Thymus (tissue), 14 donors: ENCODE measurements at places on chromosomes 12 and 14. TPM values are rescaled to one million over a fixed set of nuclear protein-coding genes. Genes with fewer than 3 reads are reported as not detected.

Gene NFYB
- 37.1 TPM for polyA plus RNA-seq

Gene MYL6B
- polyA plus RNA-seq = 60.9 TPM

Gene LRTM2
- 0.11 TPM for polyA plus RNA-seq

Gene RNASE3
- polyA plus RNA-seq = 1.2 TPM

Gene ARHGDIB
- polyA plus RNA-seq = 820 TPM

Gene NXPH4
- polyA plus RNA-seq = 0.16 TPM

Gene ACOT2
- 13.8 TPM for polyA plus RNA-seq

Gene HAL
- polyA plus RNA-seq = 1.7 TPM

Gene RPS6KL1
- polyA plus RNA-seq = 0.91 TPM
